D721Med (cell line): ENCODE measurements at places on chromosomes 12 and 14.

GRCh38 chr12:113239811-113240331, 18.6 kb downstream of the TPCN1 start:
- no peak for DNase-seq

DNA sequence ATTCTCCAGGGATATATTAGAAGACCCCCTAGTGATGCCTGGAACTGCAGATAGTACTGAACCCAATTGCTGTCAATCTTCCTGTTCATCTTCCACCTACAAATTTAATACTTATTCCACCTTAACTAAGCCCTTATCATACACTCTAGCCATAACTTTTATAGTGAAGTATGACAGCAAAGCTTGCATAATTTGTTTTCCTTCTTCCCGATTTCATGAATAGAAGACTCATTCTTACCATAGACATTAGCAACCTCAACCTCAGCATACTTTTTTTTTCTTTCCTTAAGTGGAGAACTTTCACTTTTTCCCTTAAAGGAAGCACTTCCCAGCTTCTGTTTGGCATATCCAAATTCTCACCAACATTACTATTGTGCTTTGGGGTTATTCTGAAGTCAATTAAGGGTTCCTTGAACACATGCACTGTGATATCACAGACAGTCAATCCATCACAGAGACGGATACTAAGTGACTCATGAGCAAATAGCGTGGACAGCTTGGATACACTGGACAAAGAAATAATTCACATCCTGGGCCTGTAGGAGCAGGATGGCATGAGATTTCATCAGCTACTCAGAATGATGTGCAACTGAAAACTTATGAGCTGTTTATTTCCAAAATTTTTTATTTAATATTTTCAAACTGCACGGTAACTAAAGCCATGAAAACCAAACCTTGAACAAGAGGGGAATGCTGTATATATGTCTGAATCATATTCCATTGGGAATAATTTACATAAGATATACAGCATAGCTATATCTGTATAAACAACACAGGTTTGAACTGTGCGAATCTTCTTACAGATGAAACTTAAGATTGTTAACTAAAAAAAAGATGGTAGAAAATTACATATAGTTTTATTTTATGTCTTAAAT, 63.9 kb downstream of the SYT1 start:
- no peak for DNase-seq

GRCh38 chr14:31419967-31420318, 407 bp downstream of the HEATR5A start:
- DNase-seq, result no peak

DNA sequence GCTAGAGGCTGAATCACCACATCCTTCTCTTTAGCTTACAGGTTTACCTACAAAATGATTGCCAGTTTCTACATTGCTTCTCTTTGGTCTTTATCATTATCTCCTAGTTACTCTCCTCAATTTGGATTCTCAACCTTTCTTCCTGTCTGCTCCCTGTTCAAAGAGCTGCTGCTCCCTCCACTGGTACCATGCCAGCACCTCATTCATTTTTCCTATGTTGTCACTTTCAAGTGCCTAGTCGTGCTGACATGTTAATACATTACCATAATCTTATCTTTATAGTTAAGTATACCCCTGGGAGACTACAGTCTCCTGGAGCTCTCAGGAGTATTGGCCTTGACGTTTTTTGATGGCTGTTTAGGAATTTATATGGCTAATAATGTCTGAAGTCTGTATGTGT, 14.2 kb downstream of the FRS2 start:
- DNase-seq, result no peak

DNA sequence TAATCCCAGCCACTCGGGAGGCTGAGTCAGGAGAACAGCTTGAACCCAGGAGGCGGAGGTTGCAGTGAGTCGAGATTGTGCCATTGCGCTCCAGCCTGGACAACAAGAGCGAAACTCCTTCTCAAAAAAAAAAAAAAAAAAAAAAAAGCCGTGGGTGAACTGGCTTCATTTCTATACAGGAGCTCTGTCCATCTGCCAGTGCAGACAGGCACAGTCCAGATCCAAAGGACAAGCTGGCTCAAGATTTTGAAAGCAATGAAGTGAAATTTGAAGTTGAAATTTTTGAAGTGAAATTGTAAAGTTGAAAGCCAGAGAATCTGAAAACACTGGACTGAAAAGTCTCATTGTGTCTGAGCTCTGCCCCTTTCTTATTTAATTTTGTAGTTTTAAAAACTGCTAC, 134.7 kb downstream of the CALM1 start:
- no peak for DNase-seq

- no peak for DNase-seq
These were observed 984.0 kb upstream of the TMEM132C start for GRCh38 chr12:127282786-127283565.

GRCh38 chr14:89435492-89435891, 18.5 kb upstream of the FOXN3 start:
- no peak for DNase-seq

DNA sequence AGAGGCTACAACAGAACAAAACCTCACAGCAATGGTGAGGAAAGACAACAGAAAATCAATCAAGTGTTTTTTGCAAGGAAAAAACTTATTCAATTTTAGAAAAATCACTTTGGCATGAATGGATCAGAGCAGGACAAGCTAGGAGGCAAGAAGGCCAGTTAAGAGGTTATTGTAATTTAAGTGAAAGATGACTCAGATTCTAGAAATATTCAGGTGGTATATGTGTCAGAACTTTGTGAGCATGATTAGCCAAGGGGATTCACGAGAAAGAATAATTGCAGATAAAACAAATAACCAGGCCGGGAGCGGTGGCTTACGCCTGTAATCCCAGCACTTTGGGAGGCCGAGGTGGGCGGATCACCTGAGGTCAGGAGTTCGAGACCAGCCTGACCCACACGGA, 12.7 kb downstream of the GCH1 start:
- DNase-seq, result no peak

GRCh38 chr12:62732861-62733427, 202.0 kb downstream of the PPM1H start:
- no peak for DNase-seq

DNA sequence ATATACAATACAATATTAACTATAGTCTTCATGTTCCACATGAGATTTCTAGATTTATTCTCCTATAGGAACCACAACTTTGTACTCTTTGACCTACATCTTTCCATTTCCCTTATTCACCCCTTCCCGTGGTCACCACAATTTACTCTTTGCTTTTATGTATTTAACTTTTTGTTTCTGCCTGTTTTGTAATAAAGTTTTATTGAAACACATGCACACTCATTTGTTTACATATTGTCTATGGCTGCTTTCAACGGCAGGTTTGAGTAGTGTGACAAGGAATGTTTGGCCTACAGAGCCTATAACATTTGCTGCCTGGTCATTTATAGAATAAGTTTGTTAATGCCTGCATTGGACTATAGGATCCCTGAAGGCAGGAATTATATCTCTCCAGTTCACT, 231.1 kb downstream of the CRADD start:
- DNase-seq, result no peak
